Activated naive CD8-positive, alpha-beta T cell treated with anti-CD3 and anti-CD28 coated beads, Interleukin-2, amount 50 U/mL, for 16 hours (primary cell): ENCODE measurements at places on chromosomes 12 and 14.

- DNase-seq: no peak
Observed at GRCh38 chr12:12482959-12483358, 79.7 kb downstream of the DUSP16 start.

GRCh38 chr12:130198026-130198662, 35.9 kb downstream of the FZD10 start:
- DNase-seq: no peak

- no peak for DNase-seq
Observed at GRCh38 chr12:19451196-19451595, 11.9 kb downstream of the AEBP2 start.

- DNase-seq: no peak
Observed at GRCh38 chr14:103705118-103705503, 10.1 kb downstream of the XRCC3 start.

DNA sequence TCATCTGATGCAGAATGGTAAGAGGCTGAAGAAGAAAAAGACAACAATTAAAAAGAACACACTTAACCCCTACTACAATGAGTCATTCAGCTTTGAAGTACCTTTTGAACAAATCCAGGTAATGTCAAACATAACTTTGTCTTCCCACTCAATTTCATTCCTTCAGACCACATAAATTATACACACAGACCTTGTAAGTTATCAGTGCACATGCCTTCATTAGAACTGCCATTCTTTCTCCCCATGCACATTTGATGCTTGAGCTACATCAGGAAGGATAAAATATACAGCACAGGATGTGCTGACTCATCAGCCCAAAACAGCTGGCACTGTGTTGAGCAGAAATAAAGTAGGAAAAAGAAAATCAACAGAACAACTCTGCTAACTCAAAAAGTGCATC, 246.7 kb downstream of the PAWR start:
- DNase-seq: no peak

GRCh38 chr14:69715725-69716477, 51.0 kb upstream of the SRSF5 start:
- DNase-seq: no peak

DNA sequence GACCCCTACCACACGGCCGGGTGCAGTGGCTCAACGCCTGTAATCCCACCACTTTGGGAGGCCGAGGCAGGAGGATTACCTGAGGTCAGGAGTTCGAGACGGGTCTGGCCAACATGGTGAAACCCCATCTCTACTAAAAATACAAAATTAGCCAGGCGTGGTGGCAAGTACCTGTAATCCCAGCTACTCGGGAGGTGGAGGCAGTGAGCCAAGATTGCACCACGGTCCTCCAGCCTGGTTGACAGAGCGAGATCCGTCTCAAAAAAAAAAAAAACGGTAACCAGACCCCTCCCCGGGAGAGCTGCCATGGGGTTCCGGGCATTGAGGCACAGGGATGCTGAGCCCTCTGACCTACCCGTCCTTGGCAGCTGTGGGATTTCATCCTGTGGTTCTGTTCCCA, 21.8 kb downstream of the BCL7A start:
- DNase-seq: no peak

GRCh38 chr14:65356327-65356836, 56.1 kb upstream of the FUT8 start:
- DNase-seq: no peak

DNA sequence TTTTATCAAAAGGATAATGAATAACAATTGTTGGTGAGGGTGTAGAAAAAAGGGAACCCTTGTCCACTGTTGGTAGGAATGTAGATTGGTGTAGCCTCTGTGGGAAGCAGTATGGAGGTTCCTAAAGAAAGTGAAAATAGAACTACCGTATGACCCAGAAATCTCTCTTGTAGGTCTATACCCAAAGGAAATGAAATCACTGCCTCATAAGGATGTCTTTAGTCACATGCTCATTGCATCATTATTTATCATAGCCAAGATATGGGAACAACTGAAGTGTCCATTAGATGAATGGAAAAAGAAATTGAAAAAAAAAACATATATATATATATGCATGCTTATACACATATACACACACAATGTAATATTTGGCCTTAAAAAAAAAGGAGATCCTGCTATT, 158.8 kb upstream of the NPAS3 start:
- DNase-seq: no peak

DNA sequence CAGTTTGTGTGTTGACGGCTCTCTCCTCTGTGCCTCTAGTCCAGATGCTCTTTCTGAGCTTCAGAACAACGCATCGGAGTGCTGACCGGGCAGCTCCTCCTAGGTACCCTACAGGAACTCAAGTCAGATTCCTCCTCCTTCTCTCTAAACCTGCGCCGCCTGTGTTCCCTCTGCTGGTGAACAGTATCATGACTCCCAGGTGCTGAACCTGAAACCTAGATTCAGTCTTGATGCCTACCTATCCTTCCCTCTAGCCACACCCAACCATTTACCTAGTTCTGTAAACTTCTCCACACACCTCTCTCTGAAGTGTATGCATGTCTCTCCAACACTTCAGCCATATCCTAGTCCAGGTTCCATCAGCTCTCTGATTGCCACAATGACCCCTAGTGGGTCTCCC, 112.7 kb downstream of the EFCAB11 start:
- no peak for DNase-seq

DNA sequence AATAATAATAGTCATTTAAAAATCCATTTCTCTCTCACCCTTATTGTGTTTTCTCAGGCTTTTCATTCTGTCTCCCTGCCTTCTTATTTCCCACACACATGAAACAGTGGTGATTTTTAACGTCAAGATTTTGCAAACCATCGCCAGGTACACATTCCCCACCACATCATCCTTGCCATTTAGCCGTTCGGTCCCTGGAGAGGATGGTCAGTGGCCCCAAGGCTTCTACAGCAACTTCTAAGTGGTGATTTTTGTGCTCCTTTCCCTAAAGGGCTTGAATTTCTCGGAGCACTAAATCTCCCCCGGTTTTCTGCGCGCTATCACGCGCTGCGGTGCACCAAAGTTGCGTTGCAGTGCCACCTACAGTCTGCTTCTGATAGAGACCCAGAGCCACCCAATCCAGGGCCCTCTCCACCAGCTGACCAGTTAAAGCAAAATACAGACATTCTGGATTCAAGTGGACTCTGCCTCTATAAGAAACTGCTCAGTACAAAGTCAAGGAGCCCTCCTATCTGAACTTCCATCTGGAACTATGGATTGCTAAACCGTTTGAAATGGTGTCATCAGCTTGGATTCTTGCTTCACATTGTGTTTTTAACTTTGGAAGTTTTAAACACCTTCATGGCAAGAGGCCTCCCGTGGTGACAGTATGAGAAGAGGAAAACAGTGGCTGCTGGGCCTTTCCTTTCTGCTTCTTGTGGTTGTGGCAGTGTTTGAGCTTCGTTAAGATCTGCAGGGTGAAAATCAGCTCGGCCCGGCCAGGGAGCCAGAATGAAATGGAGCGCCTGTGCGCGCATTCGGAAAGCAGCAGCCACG, 234.0 kb downstream of the SPTSSA start:
- DNase-seq: peak; percentile 9

DNA sequence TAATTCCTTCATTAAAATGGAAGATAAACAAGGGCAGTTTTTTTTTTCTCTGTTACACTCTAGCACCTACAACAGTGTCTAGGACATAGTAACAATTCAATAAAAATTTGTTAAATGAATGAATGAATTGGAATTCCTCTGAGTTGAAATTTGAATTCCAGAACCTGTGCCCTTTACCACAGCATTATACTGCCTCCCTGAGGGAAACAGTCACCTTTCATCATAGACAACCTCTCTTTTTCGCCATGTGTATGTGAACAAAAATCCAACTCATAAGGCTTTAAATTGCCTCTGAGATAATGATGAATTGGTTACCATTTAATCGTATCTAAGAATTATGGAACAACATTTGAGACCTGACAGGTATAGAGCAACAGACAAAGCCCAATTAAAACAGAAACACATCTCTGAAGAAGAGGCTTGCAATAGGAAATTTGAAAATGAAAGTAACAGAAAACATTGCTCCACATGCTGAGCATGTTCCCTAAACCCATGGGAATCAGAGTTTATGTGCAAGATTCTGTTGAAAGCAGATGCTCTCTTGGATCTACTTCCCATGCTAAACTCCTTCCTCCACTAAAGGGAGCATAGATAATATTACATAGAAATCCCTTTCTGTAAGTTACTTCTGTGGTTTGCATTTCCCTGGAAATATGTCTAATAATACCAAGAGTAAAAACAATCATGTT, 657.8 kb downstream of the GALC start:
- DNase-seq: no peak

- peak; percentile 17 for DNase-seq
Observed at GRCh38 chr12:106288494-106289195, 13.9 kb upstream of the TCP11L2 start.

DNA sequence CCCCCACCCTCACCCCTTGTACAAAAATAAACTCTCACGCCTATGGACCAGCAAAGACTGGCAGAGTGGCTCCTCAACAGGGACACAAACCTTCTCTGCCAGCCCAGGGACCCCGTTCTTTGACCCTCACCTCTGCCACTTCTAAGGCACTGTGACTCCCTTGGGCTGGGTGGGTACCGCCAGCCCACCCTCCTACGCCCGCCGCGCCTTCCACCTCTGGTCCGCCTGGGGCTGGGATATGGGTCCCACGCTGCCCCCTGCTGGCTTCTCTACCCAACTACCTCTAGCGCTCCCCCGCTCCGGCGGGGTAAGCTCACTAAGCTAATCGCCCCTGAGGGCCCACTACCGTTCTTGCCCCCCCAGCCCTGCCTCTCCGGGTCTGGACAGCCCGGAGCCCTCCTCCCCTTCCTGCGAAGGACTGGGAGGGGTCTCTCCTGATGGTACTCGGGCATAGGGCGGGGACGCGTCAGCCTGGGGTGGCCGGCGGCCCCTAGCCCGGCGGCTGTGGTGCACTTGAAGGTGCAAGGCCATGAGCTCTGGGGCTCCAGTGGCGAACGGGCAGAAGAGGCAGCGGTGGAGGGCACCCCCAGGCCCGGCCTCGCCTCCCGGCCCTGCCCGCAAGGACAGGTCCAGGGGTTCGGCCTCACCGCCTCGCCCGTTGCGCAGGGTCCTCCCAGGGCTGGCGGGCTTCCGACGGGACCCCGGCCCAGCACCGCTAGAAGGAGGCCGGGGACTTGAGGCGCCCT, 8.1 kb downstream of the ZNF219 start:
- no peak for DNase-seq

DNA sequence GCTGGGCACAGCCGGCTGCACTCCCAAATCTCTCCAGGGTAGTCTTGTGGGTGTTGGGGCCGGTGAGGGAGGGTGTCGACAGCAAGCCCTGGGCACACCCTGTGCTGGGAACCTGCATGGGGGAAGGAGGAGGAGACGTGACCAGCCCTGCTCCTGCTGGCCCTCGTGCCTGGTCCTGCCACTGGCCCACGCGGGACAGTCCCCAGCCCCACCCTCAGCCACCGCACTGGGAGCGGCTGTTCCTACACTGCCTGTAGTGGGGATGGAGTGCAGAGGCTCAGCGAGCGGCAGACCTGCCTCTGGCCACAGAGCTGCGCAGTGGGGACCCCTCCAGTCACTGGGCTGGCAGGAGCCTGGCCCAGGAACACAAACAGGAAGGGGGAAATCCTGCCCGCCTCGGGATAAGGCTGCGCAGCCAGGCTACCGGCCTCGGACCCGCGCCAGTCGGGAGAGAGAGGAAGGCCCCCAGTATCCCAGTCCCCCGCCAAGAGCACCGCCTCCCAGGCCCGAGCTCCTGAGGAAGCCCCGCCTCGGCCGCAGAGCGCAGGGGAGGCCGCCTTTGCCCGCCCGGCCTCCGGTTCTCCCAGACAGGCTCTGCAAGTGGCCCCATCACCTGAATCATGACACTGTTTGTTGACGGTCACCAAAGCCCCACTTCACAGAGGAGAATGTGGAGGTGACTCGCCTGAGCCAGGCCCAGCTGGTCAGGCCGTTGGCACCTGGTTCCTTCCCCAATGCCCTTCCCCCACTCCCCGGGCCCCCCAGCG, 10.6 kb downstream of the AHNAK2 start:
- no peak for DNase-seq

DNA sequence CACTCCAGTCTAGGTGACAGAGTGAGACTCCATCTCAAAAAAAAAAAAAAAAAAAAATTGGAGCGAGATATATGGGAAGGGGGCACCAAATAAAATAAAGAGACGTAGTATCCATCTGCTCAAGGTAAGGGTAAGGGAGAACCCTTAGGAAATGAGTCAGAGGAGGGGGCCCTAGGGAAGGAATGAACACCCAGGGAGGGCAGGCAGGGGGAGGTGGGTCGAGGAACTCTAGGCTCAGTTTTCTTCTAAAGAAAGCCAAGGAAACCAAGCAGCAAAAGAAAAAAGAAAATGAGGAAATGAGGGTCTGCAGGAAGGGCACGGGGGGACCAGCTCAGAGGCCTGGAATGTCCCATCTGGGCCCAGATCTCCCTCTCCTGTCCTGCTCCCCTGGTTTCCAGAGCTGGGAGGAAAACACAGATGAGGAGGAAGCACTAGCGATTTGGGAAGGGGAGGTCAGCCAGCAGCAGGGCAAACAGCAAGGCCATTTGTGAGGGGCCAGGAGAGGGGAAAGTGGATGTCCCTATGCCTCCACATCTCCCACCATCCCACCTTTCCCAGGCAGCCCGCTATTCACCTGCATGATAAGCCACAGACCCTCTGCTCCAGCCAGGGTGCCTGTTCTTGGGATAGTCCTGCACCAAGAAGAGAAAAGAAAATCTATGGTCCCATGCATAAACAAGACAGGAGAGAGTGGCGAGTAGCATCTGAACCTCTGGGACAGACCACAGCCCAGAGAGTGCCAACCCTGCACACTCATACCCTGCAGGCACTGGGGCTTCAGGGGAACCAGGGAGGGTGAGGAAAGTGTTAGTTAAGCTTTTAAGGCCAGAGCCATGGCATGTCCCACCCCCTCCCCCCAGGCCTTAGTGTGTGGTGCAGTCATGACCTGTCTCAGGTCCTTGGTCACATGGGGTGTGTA, 11.9 kb downstream of the SPRYD3 start:
- no peak for DNase-seq

GRCh38 chr12:90925562-90925961, 29.4 kb downstream of the CCER1 start:
- no peak for DNase-seq

DNA sequence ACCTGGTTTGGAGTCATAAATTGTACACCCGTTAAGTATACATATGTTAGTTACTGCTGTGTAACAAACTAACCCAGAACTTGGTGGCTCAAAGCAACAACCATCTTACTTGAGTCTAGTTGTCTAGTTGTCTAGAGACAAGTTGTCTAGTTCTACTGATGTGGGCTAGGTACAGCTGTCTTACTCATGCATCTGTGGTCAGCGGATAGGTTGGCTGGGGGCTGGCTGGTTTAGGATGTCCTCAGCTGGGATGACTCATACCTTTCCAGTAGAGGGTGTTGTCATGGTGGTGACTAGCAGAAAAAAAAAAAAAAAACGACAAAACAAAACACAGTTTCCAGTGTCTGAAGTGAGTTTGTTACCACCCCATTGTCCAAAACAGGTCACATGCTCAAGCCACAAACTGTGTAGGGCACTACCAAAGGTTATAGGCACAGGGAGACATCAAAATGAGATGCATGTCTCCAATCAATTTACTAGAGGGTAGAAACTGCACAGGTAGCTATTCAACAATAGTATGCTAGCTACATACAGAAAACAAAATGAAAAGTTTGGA, 680.3 kb downstream of the MED13L start:
- DNase-seq: no peak

- no peak for DNase-seq
Observed at GRCh38 chr12:28409892-28410291, 219.6 kb downstream of the CCDC91 start.

GRCh38 chr14:83816761-83817160, 1713.2 kb upstream of the FLRT2 start:
- DNase-seq: no peak

- no peak for DNase-seq
Observed at GRCh38 chr12:74280156-74280655, 257.4 kb upstream of the ATXN7L3B start.
